ENCODE measurements at places on chromosomes 4 and X. TPM values are rescaled to one million over a fixed set of nuclear protein-coding genes. Genes with fewer than 3 reads are reported as not detected.
A peak's percentile ranks its signal among the peaks of the same experiment; 100 is the strongest.

- DNase-seq = no peak
- H3K36me3 ChIP-seq = no peaks in the 10 kb centered on the region
- no peaks in the 10 kb centered on the region for H3K27me3 ChIP-seq
- H3K4me1 ChIP-seq = peaks cover 10% of the 10 kb centered on the region
- H3K4me3 ChIP-seq = no peak overlapping the region
- H3K27ac ChIP-seq = no peak overlapping the region
Measured at GRCh38 chr4:80011636-80012236, 61.3 kb downstream of the ANTXR2 start.

- peaks cover 8% of the 10 kb centered on the region for H3K4me1 ChIP-seq
- H3K27me3 ChIP-seq = no peaks in the 10 kb centered on the region
- DNase-seq = no peak
- H3K27ac ChIP-seq = no peak overlapping the region
Measured at GRCh38 chr4:53763813-53764597, 172.7 kb upstream of the LNX1 start.

The SSX4 gene
- total RNA-seq = not detected

The ARHGAP24 gene
- 0.61 TPM for total RNA-seq

GRCh38 chrX:38156838-38157237, 63.8 kb downstream of the SRPX start:
- no peaks in the 10 kb centered on the region for H3K27me3 ChIP-seq
- no peaks in the 10 kb centered on the region for H3K4me1 ChIP-seq
- no peak overlapping the region for H3K27ac ChIP-seq
- DNase-seq = no peak
- H3K4me3 ChIP-seq = no peak overlapping the region

- H3K27ac ChIP-seq = no peak overlapping the region
- no peak for DNase-seq
- no peak overlapping the region for H3K4me3 ChIP-seq
- H3K27me3 ChIP-seq = no peaks in the 10 kb centered on the region
- no peaks in the 10 kb centered on the region for H3K36me3 ChIP-seq
- H3K4me1 ChIP-seq = no peaks in the 10 kb centered on the region
Measured at GRCh38 chr4:54197926-54198325, 31.2 kb upstream of the PDGFRA start.

DNA sequence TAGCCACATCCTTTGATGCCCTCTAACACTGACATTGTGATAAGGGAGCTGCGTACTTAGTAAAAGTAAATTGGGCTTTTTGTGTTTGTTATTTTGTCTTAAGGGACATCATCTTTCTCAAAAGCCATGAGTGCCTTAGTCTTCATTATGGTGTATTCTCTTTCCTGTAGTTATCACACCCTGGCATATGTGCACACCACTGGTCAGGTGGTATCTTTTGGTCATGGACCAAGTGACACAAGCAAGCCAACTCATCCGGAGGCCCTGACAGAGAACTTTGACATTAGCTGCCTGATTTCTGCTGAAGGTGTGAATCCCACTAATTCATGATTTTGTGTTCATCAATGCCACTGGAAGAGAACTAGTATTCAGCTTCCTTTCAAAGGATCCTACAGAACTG, 18.0 kb downstream of the HERC6 start:
- no peak overlapping the region for H3K4me3 ChIP-seq
- DNase-seq = no peak
- H3K27me3 ChIP-seq = no peaks in the 10 kb centered on the region
- no peaks in the 10 kb centered on the region for H3K36me3 ChIP-seq
- H3K27ac ChIP-seq = no peak overlapping the region
- H3K4me1 ChIP-seq = no peaks in the 10 kb centered on the region

The OTUD6A gene
- total RNA-seq = not detected

- H3K36me3 ChIP-seq = no peaks in the 10 kb centered on the region
- H3K4me1 ChIP-seq = no peaks in the 10 kb centered on the region
- H3K27ac ChIP-seq = no peak overlapping the region
- H3K4me3 ChIP-seq = no peak overlapping the region
- no peak for DNase-seq
Measured at GRCh38 chr4:5366421-5366820, 315.1 kb downstream of the STK32B start.

GRCh38 chrX:27598312-27598711, 8.2 kb downstream of the DCAF8L2 start:
- H3K36me3 ChIP-seq = no peaks in the 10 kb centered on the region
- DNase-seq = no peak
- no peak overlapping the region for H3K4me3 ChIP-seq
- no peaks in the 10 kb centered on the region for H3K27me3 ChIP-seq

The PTTG2 gene
- total RNA-seq = 0.40 TPM

GRCh38 chr4:1199556-1200331, 27.4 kb upstream of the SPON2 start:
- DNase-seq = no peak
- no peaks in the 10 kb centered on the region for H3K36me3 ChIP-seq
- peak overlapping the region; percentile 77 for H3K27ac ChIP-seq
- H3K27me3 ChIP-seq = no peaks in the 10 kb centered on the region
- peaks cover 38% of the 10 kb centered on the region for H3K4me1 ChIP-seq
- peak overlapping the region; percentile 75 for H3K4me3 ChIP-seq

The RHOH gene
- total RNA-seq = 65.7 TPM

The TCEAL9 gene
- total RNA-seq = 0.69 TPM

- no peaks in the 10 kb centered on the region for H3K27me3 ChIP-seq
- H3K4me3 ChIP-seq = no peak overlapping the region
- no peak for DNase-seq
- H3K4me1 ChIP-seq = no peaks in the 10 kb centered on the region
Measured at GRCh38 chrX:38861489-38861888, 60.2 kb downstream of the MID1IP1 start.

DNA sequence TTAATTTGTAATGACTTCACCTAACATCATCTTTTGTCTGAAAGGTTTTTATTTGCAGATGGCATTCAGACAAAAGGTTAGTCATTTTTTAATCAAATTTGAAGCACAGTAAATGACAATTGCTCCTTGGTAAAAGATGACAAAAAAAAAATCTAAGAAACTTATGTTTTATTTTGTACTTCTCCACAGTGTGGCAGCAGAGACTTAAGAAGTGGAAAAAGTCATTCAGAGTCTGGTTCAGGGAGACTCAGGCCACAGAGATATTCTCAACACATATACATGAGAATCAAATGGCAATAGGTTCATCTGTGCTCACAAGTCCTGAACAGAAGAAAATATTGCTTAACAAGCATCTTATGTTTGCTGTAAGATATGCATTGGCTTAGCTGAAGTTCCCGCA, 436.2 kb downstream of the KCNIP4 start:
- H3K27ac ChIP-seq = no peak overlapping the region
- H3K4me3 ChIP-seq = no peak overlapping the region
- no peaks in the 10 kb centered on the region for H3K4me1 ChIP-seq

GRCh38 chr4:17322514-17322913, 189.4 kb downstream of the QDPR start:
- no peak for DNase-seq
- H3K4me3 ChIP-seq = no peak overlapping the region
- no peaks in the 10 kb centered on the region for H3K36me3 ChIP-seq
- H3K27ac ChIP-seq = no peak overlapping the region
- no peaks in the 10 kb centered on the region for H3K27me3 ChIP-seq

DNA sequence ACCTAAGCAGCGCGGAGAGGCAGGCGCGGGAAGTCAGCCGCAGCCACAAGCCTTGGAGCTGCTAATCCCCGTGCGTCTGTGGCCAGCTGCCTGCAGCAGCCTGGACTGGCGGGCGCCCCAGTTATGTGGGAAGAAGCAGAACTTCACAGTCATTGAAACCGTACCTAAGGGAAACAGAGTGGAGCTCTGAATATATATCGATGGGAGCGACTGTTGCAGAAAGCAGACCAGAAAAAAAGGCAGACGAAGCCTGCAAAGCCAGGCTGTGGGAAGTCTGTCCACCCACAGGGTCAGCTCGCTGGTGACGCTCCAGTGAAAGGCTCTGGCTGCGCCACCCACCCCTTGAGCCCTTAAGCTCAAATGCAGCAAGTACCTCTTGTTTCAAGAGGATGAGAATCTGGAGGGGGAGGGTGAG, 24.7 kb downstream of the KCNE5 start:
- no peaks in the 10 kb centered on the region for H3K4me1 ChIP-seq
- H3K36me3 ChIP-seq = no peaks in the 10 kb centered on the region
- peaks cover 1% of the 10 kb centered on the region for H3K27me3 ChIP-seq
- no peak for DNase-seq

The PCSK1N gene
- not detected for total RNA-seq

DNA sequence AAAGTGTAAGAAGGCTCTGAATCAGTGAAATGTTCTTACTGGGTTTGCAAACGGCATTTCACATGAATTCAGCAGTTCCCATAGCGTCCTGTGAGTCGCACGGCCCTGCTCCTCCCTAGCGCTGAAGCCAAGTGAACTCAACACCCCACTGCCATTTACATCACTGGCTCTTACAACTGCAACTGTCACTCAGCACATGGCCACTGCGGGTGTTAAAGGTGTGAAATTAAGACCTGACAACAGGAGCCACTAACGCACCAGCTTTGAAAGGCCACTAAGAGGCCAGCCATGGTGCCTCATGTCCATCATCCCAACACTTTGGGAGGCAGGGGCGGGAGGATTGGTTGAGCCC, 31.7 kb downstream of the RNF212 start:
- no peak for DNase-seq
- H3K4me3 ChIP-seq = no peak overlapping the region
- no peak overlapping the region for H3K27ac ChIP-seq
- no peaks in the 10 kb centered on the region for H3K27me3 ChIP-seq

GRCh38 chrX:29687687-29688086, 527.7 kb upstream of the MAGEB2 start:
- no peaks in the 10 kb centered on the region for H3K27me3 ChIP-seq
- H3K4me1 ChIP-seq = no peaks in the 10 kb centered on the region
- H3K27ac ChIP-seq = no peak overlapping the region
- no peaks in the 10 kb centered on the region for H3K36me3 ChIP-seq
- no peak for DNase-seq
- no peak overlapping the region for H3K4me3 ChIP-seq

The ANK2 gene
- 13.0 TPM for total RNA-seq

The CWH43 gene
- not detected for total RNA-seq

DNA sequence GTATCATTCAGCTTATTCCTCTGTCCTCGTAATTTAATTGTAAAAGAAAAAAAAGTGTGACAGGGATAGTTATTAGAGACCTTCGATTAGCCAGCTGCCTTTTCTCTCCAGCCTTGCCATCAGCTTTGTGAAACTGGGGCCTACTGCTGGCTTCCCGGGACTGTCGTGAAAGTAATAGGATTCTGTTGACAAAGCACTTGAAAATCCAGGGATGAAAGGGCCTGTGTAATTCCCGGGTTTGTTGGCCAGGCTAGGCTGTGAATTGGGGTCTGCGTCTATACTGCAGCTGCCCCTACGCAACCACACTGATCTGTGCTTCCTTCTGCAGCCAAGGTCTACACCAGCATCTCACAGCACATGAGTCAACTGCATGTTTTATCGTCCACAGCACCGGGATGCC, 120.4 kb upstream of the SCML1 start:
- no peak overlapping the region for H3K27ac ChIP-seq
- no peaks in the 10 kb centered on the region for H3K27me3 ChIP-seq
- H3K4me1 ChIP-seq = no peaks in the 10 kb centered on the region
- H3K36me3 ChIP-seq = no peaks in the 10 kb centered on the region

DNA sequence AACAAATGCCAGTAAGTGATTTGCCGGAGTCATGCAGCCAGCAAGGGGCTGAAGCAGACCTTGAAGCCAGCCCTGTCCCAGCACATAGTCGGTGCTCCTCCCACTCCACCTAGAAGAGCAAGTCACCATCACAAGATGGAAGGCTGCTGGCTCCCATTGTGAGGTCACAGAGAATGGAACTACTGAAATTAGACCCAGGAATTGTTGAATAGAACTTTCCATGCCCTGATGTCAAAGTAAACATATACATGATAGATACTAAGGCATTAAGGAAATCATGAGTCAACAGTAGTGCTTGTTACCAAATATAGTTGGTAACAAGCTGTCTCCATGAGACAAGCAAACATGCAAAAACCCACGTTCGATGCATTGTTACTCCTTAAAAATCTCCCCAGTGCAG, 177.1 kb upstream of the MID1 start:
- H3K4me3 ChIP-seq = no peak overlapping the region
- no peaks in the 10 kb centered on the region for H3K36me3 ChIP-seq
- H3K4me1 ChIP-seq = no peaks in the 10 kb centered on the region
- no peaks in the 10 kb centered on the region for H3K27me3 ChIP-seq
- H3K27ac ChIP-seq = no peak overlapping the region

DNA sequence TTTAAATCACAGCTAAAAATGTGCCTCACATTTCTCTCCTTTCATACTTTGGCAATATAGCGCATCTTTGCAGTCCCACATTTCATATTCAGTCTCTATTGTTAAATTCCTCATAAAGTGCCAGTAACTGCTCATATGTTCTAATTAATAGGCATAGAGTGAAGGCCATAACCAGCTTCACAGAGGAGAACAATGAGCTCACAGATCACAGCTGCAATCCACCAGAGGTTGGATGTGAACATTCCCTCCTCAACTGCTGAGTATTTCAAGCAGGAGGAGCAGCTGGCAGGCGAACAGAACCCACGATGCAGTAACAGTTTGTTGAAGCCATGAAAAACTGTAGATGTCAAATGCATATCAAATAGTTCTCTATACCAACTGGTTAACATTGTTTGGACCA, 2088.7 kb upstream of the AGA start:
- H3K27ac ChIP-seq = no peak overlapping the region
- no peaks in the 10 kb centered on the region for H3K36me3 ChIP-seq
- no peak for DNase-seq
- H3K27me3 ChIP-seq = no peaks in the 10 kb centered on the region

- H3K4me3 ChIP-seq = no peak overlapping the region
- H3K27ac ChIP-seq = no peak overlapping the region
- DNase-seq = no peak
Measured at GRCh38 chr4:142345924-142346323, 500.2 kb downstream of the INPP4B start.

- no peak overlapping the region for H3K4me3 ChIP-seq
- no peaks in the 10 kb centered on the region for H3K36me3 ChIP-seq
- H3K4me1 ChIP-seq = no peaks in the 10 kb centered on the region
- no peak for DNase-seq
- no peak overlapping the region for H3K27ac ChIP-seq
Measured at GRCh38 chr4:139027776-139028175, 12.2 kb downstream of the NOCT start.

GRCh38 chr4:141348125-141348524, 127.4 kb downstream of the ZNF330 start:
- H3K4me3 ChIP-seq = no peak overlapping the region
- DNase-seq = no peak

GRCh38 chr4:98006060-98006459, 137.2 kb downstream of the STPG2 start:
- H3K4me3 ChIP-seq = no peak overlapping the region
- no peaks in the 10 kb centered on the region for H3K36me3 ChIP-seq
- no peaks in the 10 kb centered on the region for H3K4me1 ChIP-seq

The NDST4 gene
- total RNA-seq = not detected

GRCh38 chrX:48533165-48533564, 6.3 kb upstream of the TBC1D25 start:
- no peaks in the 10 kb centered on the region for H3K27me3 ChIP-seq
- DNase-seq = no peak
- H3K36me3 ChIP-seq = no peaks in the 10 kb centered on the region

DNA sequence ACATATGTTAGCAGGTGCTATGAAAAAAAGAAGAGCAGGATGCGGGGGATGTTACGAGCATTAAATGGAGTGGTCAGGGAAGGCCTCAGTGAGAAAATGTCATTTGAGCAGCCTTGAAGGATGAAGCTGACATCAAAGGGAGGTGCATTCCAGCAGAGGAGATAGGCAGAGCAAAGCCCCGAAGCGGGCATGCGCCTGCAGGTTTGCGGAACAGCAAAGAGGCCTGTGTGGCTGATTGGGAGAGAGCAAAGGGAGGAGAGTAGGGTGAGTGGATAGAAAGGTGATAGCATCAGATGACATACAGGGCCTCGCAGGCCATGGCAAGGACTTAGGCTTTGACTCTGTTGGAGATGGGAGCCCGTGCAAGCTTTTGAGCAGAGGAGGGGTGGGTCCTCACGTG, 95.4 kb upstream of the GPR50 start:
- H3K27ac ChIP-seq = no peak overlapping the region
- no peaks in the 10 kb centered on the region for H3K27me3 ChIP-seq
- H3K4me3 ChIP-seq = no peak overlapping the region
- no peak for DNase-seq
- no peaks in the 10 kb centered on the region for H3K4me1 ChIP-seq
